Activated T-cell treated with anti-CD3 and anti-CD28 coated beads, Interleukin-2, amount 50 U/mL, for 4 hours (primary cell): ENCODE measurements at places on chromosomes 7 and 10. TPM values are rescaled to one million over a fixed set of nuclear protein-coding genes. Genes with fewer than 3 reads are reported as not detected.

GRCh38 chr10:110803830-110804338 is 67.8 kb upstream of the PDCD4 start:
- peak; percentile 29 for DNase-seq

DNA sequence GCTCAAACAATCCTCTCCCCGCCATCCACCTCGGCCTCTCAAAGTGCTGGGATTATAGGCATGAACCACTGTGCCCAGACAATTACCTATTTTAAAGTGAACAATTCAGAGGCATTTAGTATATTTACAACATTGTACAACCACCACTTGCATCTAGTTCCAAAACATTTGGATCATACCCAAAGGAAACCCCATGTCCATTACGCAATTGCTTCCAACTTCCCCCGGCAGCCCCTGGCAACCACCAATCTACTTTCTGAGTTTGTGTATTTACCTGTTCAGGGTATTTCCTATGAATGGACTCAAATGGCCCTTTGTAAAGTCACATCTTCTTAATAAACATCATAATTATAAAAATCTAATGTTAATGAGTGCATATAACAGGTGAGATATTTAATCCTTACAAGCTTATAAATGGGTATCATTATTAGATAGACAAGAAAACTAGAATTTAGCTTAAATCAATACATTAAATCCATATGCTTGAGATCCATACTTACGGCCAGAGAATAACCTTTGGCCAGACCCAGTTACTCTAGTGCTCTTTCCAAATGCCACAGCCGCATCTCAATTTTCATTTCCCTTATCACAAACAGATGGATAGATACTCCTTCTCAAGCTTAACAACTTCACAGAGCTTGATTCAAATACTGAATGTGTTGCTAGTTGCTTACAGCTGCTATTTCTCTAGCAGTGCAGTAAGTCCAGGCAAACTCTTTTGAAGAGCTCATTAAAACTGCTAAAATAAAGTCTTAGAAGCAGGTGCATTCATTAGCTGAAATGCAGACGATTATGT is 133.4 kb upstream of the MKLN1 start:
- DNase-seq = no peak

GRCh38 chr10:18737236-18737635 is 78.0 kb downstream of the ARL5B start:
- no peak for DNase-seq

- no peak for DNase-seq
These were observed 60.7 kb upstream of the FOXK1 start for GRCh38 chr7:4621396-4621795.

- no peak for DNase-seq
These were observed 71.1 kb upstream of the ADGRA1 start for GRCh38 chr10:133016493-133017202.

GRCh38 chr7:140402178-140402835 is 1.6 kb upstream of the RAB19 start:
- DNase-seq = no peak

- no peak for DNase-seq
These were observed 7.8 kb downstream of the CRHR2 start for GRCh38 chr7:30674420-30674819.

DNA sequence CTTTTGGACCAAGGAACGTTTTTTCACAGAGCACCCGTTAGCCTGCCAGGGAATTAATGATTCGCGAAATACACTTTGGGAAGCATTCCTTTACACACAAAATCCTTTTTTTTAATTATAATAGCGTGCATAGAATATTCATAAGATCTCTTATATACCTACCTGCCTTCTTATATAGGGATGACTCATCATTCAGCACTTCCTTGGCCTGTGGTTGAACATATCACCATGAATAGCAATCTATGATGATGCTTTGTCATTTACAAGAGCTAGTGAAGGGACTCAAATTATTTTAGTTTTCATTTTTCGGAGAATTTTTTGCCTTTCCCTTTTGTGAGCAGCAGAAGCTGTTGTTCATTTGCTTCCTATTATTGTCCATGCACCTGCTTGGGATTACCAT is 97.0 kb downstream of the CDH23 start:
- no peak for DNase-seq

DNA sequence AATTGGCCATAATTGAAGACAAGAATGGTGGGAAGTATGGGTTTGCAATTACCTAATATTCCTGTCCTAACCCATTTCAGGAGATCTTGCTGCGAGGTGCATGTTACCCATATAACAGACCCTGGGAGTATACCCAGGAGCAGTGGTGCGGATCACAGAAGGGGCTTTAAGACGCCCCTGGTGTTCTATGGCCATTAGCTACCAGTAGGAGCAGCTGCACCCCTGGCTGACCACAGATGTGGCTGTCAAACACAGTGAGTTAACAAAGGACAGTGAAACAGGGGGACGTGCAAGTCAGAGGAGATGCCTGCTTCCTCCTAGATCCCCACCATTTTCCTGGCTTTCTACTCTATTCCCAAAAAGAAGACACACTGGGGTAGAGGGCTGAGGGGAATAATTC is 25.2 kb downstream of the AOC1 start:
- no peak for DNase-seq

GRCh38 chr7:111753968-111754367 is 191.7 kb upstream of the IMMP2L start:
- no peak for DNase-seq

DNA sequence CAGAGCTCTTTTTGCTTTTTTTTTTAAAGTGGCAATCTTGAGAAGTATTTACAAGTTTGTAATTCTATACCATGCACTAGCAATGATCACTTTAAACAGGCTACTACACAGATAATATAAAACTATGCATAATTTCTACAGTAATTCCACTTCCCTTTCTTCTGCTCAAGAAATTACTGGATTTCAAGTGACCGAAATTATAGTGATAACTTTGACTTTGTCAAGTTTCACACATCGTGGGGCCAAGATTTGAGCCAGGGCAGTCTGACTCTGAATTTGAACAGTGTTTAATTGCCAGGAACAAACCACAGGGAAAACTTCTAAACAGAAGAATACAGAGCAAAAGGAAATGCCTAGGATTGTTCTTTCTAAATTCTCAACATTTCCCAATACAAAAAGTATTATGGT is 288.3 kb upstream of the MKLN1 start:
- DNase-seq = no peak

GRCh38 chr7:72326365-72326764 is 85.8 kb downstream of the CALN1 start:
- no peak for DNase-seq

GRCh38 chr7:86958380-86958779 is 101.1 kb downstream of the ELAPOR2 start:
- DNase-seq = no peak

DNA sequence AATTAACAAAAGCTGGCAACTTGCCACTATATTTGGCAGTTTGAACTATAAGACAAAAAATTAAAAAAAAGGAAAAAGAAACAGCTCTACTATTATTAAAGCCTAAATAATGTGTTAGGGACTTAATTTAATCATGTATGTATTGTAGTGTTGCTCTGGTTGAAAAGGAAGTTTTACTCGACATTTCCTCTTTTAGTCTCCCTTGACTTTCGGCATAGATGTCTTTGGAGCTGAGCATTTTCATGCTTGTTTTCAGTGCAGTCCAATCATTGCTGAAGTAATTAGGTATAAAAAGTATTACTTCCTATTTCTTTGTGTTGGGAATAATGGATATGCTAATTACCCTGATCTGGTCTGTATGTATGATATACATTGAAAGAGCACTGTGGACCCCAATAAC is 216.8 kb upstream of the KLF6 start:
- DNase-seq = no peak

Gene SLIT1
- total RNA-seq = 0.10 TPM

Gene XRCC2
- 8.2 TPM for total RNA-seq

Gene COL26A1
- total RNA-seq = 0.05 TPM

Gene ACTL6B
- not detected for total RNA-seq

Gene GUSB
- 41.5 TPM for total RNA-seq

Gene PTF1A
- not detected for total RNA-seq
